ENCODE measurements at places on chromosomes 2 and 18. TPM values are rescaled to one million over a fixed set of nuclear protein-coding genes. Genes with fewer than 3 reads are reported as not detected.

STON1 gene
- total RNA-seq, result 0.93 TPM

DLX2 gene
- not detected for total RNA-seq

PARD6G gene
- 2.3 TPM for total RNA-seq

CERKL gene
- total RNA-seq, result not detected

AQP12A gene
- total RNA-seq, result not detected

ZEB2 gene
- total RNA-seq, result 19.3 TPM

EDAR gene
- 1.8 TPM for total RNA-seq

EML6 gene
- total RNA-seq, result 1.6 TPM

CAPN10 gene
- 13.7 TPM for total RNA-seq

ALPI gene
- total RNA-seq, result not detected

FAM124B gene
- total RNA-seq, result 2.1 TPM

SP5 gene
- 2.6 TPM for total RNA-seq

DUSP19 gene
- total RNA-seq, result 1.2 TPM

GALNT3 gene
- 1.1 TPM for total RNA-seq

FOXD4L1 gene
- total RNA-seq, result 0.10 TPM

GPR75 gene
- 1.6 TPM for total RNA-seq

CIB4 gene
- not detected for total RNA-seq
